GM12892 (cell line): ENCODE measurements at places on chromosomes 16 and 17.

DNA sequence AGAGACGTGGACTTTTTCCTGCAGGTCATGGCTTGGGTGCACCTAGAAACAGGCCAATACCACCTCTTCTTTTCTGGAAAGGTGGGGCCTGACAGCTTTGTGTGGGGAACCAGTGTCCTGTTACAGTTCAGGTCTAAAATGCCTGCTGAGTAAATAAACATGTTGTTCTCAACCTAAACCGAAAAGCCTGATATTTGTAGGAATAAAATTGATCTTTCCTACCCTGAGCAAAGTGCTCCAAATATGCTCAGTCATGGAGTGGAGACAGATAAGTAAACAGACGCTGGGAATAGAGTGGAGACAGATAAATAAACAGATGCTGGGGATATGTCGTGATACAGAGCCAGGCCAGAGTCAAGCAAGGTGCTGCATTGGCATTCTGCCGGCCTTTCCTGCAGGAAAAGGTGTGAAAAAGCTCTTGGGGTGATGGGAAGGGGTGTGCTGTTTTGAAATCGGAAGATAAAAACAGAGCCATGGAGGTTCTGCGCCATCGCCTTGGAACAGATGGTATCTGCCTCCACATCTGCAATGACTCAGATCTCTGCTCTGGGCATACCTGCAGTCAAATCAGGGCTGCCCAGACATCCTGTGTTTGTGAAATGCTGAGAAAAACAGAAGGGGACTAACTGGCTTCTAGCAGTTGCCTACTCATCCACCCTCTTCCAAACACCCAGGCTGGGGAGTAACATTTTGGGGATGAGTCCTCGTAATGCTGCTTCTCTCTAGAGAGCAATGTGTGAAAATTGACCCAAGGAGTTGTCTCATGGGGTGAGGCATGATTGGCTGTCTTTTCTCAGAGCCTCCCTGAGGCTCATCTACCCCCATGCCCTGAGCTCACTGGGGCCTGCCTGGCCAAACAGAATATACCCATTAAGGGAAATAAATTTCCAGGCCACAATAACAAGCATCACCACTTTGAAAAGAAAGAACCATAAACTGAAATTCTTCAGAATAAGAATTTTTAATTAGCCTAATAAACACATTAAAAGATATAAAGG, 16.8 kb upstream of the TRPV2 start:
- DNase-seq, result peak; percentile 39

GRCh38 chr17:77107506-77108433, 33.0 kb upstream of the SEC14L1 start:
- DNase-seq, result peak; percentile 50

GRCh38 chr17:64130559-64131001, 636 bp upstream of the ERN1 start:
- no peak for DNase-seq

DNA sequence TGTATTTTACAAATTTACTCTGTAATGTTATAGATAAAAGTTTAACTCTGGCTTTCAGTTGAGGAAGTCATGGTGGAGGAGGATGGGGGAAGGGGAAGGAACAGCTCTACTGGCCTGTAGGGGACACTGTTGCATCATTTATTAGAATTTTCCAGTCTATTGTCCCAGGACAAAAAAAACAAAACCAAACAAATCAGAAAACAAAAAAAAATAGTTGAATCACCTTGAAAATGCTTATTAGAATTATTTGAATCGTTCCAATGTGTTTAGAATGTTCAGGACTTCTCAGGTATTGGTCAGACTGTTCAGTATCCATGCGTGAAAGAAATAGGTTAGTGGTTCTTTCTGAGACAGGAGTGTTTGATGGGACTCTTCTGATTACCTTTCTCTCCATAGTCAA, 242.0 kb downstream of the FTO start:
- no peak for DNase-seq

DNA sequence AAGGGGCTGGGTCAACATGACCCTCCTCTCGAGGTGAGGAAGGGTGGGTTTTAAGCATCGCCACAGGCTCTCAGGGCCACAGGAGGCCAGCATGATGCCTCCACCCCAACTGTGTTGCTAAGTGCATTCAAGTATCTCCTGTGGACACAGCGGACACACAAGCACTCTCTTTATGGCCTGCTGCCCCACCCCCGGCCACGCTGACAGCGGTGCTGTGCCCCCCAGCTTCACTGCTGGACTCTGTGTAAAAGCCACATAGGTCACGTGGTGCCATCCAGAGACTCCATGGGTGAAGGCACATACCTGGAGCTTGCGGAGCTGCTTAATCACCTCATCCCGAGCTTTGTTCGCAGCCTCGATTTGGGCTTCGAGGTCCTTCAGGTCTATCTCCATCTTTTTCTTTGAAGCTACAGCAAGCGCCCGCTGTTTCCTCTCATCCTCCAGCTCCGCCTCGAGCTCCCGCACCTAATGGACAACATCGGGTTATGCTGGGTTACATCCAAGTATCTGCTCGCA, 51.5 kb downstream of the NDEL1 start:
- DNase-seq, result no peak

DNA sequence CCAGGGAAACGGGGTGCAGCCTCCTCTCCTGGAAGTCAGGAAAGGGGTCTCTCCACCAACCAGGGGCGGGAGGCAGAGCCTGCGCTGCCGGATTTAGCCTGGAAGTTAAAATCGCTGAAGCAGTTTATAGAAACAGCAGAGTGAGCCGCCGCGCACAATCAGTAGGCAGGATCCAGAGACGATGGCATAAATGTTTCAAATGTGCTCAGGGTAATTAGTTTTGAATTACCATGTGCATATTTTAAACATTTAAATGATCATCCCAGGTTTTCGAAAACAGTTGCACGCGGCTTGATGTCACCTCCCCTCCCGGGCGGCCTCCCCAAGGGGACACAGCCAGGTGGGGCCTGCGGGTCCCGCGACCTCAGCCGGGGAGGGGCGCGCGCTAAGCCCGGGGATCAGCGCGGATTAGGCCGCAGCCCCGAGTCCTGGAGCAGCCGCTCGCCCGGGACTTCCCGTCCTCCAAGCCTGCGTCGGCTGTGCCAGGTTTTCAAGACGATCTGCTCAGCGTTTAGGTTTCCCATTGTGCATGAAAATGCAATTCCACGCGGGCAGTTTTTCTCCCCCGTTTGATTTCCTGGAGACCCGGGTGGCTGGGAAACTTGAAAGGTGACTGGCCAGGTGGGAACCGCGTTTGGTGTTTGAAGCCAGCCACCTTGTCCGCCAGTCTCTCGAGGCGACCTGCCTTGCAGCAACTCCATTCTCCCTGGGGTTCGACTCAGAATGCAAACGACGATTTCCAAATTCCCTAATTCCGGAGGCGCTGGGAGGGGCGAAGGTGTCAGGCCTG, 78.3 kb downstream of the RPA1 start:
- no peak for DNase-seq

DNA sequence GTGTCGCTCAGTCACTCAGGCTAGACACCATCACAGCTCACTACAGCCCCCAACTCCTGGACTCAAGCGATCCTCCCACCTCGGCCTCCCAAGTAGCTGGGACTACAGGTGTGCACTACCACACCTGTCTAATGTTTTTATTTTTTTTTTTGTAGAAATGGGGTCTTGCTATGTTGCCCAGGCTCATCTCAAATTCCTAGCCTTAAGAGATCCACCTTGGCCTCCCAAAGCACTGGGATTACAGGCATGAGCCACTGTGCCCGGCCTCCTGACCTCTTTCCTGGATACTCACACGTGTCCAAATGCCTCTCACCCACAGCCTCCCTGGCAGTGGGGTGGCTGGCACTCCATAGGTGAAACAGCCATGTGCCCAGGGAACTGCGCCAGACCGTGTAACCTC, 17.5 kb downstream of the CAMKK1 start:
- DNase-seq, result no peak

DNA sequence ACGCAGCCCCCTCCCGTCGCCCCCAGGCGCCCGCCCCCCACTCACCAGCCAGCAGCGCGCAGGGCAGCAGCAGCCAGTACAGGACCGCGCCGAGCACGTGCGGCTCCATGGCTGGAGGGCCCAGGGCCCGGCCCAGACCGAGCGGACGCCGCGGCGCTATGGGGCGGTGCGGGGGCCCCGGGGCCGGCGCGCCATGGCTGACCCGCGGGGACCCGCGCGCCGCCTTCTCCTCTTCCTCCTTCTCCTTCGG, 239 bp downstream of the PIEZO1 start:
- DNase-seq, result no peak

GRCh38 chr16:23334950-23335349, 32.8 kb downstream of the SCNN1B start:
- no peak for DNase-seq

GRCh38 chr17:35368081-35368830, 5.2 kb downstream of the SLFN11 start:
- peak; percentile 41 for DNase-seq

- DNase-seq, result no peak
These were observed 377 bp upstream of the CRHR1 start for GRCh38 chr17:45783593-45784292.

DNA sequence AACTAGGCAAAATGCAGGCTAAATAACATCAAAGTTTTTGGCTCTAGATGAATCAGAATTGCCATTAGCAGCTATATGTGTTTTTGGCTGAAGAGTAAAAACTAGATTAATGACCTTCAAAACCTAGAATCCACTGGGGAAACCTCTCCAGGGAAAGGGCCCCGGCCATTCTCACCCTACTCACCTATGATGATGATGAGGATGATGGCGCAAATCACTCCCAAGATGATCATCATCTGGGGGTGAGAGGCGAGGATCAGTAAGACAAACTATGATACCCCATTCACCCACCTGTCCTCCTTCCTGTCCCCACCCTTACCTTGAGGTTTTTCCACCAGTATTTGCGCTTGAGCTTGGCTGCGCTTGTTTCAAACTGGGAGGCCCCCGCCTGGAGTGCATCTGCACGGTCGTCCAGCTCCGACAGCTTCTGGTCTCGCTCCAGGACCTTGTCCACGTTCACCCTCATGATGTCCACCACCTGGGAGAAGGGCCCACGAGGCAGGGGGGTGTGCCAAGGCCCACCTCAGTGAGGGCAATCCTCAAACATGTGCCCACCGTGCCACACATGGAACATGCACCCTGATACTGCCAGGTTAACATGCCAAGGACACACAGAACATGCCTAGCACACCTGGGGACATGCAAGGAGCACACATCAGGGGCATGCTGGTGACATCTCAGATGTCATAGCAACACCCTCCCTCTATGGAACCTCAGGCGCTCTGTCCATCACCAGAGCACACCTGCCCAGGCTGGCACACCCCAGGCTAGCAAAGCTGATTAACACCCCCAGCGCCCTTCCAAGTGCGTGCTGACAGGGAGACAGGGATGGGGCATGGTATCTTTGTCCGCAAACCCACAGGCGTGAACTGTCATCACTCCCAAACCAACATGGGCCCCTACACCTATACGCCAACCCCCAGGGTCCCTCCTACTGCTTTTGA, 1.2 kb downstream of the VAMP2 start:
- DNase-seq, result no peak

GRCh38 chr16:59180083-59180476, 446.0 kb upstream of the GOT2 start:
- no peak for DNase-seq

DNA sequence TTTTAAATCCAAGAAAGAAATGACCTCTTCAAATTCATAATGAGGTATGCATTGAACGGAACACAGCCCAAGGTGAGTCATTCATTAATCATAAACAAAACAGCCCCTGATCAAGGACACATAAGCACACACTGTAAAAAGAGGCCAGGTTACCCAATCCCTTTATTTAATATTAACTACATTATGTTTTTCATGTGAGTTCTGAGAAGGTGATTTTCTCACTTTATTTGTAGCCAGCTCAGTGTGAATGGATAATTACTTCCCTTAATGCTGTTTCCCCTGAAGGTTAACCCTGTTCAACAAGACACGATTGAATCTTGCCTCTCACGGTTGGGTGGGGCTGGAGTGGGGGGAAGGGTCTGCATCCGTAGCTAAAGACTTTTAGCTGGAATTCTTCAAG, 257.3 kb upstream of the SALL1 start:
- no peak for DNase-seq

GRCh38 chr16:14187517-14188338, 116.6 kb downstream of the MRTFB start:
- DNase-seq, result no peak

GRCh38 chr16:88050952-88051660, 99.9 kb downstream of the BANP start:
- DNase-seq, result no peak

DNA sequence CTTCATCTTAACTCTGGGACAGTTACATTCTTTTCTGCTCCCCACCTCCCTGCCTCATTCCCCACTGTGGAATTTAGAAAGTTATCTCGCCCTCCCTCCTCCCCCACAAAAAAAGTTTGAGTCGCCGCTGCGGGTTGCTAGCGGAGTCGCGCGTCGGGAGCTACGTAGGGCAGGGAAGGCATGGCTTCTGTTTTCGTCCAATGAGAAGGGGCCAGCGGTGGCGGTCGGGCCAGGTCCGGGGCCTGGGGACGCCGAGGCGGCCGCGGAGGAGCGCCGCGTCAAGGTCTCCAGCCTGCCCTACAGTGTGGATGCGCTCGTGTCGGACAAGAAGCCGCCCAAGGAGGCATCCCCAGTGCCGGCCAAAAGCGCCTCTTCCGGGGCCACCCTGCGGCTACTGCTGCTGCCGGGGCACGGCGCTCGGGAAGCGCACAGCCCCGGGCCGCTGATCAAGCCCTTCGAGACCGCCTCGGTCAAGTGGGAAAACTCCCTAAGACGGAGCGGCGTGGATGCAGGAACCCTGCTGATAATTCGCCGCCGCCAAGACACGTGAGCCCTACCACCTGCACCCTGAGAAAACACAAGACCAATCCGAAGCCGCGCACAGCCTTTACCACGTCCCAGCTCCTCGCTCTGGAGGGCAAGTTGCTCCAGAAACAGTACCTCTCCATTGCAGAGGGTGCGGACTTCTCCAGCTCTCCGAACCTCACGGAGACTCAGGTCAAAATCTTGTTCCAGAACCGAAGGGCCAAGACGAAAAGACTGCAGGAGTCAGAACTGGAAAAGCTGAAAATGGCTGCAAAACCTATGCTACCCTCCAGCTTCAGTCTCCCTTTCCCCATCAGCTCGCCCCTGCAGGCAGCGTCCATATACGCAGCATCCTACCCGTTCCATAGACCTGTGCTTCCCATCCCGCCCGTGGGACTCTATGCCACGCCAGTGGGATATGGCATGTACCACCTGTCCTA, 8.9 kb downstream of the OR4D1 start:
- no peak for DNase-seq
